ENCODE measurements at places on chromosomes 7 and 10.

- DNase-seq = no peak
Measured at GRCh38 chr7:91080351-91080750, 183.9 kb upstream of the FZD1 start.

GRCh38 chr10:12782537-12782936 is 219.0 kb downstream of the CCDC3 start:
- no peak for DNase-seq

GRCh38 chr7:55018361-55019190 is at the start of gene EGFR:
Gene EGFR, plus strand, starts transcription at chr7:55019017. Its CDS starts 261 bp downstream, at chr7:55019278.
- DNase-seq = no peak

DNA sequence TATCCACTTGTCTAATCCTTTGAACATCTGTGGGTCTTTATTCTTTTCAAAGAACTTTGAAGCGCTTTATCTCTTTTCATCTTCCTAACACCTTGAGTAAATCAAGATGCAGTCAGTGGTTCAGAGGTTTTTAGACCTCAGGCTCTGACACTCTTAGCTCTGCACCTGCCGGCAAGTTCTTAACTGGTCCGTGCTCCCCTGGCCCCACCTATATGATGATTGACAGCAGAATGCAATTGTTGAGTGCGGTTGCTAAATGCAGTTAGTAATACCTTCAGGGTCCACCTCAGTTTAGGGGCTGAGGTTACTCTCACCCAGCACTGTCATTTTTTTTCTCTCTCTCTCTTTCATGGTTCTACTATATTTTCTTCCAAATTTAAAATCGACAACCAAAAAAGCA is 854.2 kb upstream of the AUTS2 start:
- DNase-seq = no peak

DNA sequence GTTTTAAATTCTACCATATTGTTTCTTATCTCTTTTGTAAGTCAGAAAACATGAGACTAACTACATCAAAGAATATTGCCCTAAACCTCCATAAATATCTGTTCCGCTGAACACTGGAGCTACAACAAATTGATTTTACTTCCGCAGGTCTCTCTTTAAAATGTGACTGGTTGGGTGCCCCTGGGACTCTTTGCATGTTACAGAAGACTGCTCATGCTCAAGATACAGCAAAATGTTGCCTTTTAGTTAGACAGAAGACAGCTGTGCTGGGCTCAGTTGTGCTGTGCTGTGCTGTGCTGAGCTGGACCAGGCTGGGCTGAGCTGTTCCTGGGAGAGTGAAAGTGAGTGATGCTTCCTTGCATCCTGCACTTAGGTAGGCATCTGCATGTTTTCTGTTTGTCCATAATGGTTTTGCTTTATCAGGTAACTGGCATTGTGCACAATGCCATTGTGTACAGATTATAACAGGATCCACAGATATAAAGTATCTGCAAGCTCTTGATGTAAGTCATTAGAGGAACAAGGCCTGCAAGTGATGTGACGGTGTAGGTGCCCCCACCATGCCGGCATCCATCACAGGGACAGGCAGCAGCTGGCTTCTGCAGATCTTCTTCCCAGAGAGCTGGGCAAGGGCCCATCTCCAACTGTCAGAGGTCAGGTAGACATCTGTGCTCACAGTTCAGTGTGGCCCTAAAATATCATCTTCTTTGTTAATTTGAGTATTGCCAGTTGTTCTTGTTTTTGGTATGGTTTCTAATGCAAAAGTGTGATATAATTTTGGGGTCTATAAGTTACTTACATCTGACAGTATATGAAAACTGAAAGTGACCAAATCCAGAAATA is 972.5 kb upstream of the CELF2 start:
- peak; percentile 36 for DNase-seq

DNA sequence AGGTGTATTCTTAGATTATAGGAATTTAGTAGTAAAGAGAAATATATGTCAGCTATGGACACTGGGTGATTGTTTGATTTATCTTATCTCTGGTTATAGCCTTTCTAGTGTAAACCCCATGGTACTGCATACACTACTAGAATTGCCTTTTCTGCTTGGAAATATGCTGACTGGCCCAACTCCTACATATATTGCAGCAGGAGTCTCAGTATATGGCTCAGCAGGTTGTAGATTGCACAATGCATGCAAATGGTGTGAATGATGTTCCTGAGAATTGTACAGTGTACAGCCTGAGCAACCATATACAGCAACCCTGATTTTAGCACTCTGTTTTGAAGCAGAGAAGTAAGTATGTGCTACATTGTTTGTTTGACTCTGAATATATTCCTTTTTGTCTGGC is 153.4 kb upstream of the NPY start:
- no peak for DNase-seq

DNA sequence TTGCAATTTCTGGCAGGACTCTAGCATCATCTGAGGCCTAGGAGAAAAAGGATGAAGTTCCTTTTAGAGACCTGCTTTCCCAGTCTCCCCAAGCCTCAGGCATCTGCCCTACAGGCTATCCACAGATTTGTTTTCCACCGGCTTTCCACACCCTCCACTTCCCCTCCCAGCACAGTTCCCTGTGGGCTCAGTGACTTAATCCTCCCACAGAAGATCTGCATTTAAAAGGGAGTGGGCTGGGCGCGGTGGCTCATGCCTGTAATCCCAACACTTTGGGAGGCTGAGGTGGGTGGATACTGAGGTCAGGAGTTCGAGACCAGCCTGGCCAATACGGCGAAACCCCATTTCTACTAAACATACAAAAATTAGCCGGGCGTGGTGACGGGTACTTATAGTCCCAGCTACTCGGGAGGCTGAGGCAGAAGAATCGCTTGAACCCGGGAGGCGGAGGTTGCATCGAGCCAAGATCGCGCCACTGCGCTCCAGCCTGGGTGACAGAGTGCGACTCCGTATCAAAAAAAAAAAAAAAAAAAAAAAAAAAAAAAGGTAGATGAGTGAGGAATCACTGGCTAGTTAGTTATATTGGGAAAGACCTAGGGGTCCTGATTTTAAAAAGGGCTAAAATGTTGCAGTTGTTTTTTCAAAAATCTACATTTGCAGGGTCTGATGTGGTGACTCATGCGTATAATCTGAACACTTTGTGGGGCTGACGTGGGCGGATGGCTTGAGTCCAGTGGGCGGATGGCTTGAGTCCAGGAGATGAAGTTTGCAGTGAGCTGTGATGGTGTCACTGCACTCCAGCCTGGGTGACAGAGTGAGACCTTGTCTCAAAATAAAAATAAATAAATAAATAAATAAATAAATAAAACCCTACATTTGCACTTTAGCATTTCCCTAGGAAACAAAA is 119.5 kb downstream of the BAMBI start:
- DNase-seq = no peak

GRCh38 chr10:80413271-80413996 is 5.1 kb downstream of the PRXL2A start:
- DNase-seq = no peak

DNA sequence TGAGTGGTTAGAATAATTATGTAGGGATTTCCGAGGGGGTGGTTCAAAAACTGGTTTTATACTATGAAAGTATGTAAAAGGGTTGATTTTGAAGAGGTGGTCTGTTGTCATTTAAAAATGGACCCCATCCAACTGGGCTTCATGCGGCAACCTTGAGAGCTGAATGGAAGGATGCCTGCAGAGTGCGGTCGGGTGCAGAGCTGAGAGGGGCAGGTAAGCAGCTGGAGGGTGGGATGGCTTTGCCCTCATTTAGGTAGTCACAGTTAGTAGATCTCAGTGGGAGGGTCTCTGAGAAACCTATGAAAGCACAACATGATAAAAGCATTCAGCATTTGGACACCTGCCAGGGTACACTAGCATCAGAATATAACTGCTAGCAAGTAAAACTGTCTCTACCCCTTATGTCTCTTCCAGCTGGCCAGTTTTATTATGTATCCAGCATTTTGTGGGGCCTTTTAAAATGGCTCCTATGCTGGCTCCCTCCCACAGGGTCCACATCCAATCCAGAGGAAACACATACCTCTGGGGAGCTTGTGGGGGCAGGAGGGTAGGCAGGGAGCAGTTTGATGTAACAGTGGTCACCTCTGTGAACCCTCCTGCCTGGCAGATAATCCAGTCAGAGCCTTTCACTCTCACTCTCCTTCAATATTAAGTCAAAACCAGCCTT is 75.9 kb upstream of the MAGI2 start:
- no peak for DNase-seq

DNA sequence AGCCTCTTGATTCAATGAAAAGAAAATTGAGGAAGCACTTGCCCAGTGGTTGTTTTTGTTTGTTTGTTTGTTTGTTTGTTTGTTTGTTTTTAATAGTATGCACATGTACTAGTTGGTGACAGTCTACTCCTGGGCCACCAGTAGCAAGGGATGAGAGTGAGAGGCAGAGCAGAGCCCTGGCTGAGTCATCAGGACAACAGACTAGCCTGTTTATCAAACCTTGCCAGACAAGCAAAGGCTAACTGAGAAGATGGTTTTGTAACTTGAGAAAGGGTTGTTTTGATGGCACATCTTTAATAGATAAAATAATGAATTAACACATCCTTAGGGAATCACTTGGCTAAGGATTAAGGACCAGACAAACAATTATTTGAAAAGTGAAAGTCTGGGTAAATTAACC is 78.1 kb downstream of the INHBA start:
- no peak for DNase-seq

GRCh38 chr7:79412438-79412837 is 41.0 kb downstream of the MAGI2 start:
- no peak for DNase-seq

GRCh38 chr7:80770675-80771081 is 132.2 kb downstream of the CD36 start:
- no peak for DNase-seq

- no peak for DNase-seq
Measured at GRCh38 chr7:106423111-106423510, 138.3 kb upstream of the NAMPT start.

- no peak for DNase-seq
Measured at GRCh38 chr10:79193694-79194382, 125.1 kb downstream of the ZMIZ1 start.

DNA sequence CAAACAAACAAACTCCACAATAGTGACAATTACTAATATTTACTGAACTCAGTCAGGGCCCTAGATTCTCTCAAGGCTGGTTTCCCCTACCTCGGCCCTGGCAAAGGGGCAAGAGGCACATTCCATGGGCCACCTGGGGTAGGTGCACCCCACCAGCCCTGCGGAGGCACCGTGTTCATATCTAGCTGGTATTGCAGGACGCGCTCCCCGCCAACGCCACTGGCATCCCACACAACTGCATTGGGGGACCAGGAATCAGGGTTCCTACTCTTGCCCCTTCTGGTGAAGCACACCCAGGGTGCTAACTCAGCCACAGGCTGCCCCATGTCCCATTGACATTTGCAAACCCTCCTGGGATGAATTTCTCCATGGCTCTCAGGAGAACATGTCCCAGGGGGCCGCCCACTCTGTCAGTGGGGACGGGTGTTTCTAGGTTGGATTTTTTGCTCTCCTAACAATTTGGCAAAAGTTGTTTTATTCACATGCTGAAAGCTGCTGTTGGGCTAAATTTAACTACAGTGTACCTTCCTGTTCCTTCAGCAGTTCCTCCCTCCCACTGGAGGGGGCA is 76.7 kb downstream of the ZRANB1 start:
- no peak for DNase-seq

DNA sequence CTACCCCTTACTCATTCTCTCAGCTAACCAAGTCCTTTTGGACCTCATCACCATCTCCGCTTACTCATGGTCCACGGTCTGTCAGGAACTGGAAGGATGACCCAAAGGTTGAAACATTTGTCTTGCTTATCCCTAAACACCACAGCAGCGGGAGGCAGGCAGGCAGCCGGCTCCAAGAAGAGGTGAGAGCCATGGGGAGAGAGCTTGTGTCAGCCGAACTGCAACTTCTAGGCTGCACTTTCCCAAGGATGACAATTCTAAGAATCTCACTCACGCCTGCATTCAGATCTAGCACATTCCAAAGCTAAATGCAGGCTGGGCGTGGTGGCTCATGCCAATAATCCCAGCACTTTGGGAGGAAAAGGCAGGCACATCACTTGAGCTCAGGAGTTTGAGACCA is 86.0 kb downstream of the SPDYE5 start:
- no peak for DNase-seq

Measured in left renal pelvis (tissue), 4 donors.